Lower lobe of right lung (tissue), 2 donors: ENCODE measurements at places on chromosomes 11 and 22. TPM values are rescaled to one million over a fixed set of nuclear protein-coding genes. Genes with fewer than 3 reads are reported as not detected.

VWA5A gene
- 37.9 TPM for total RNA-seq

PES1 gene
- total RNA-seq: 47.0 TPM

NRXN2 gene
- 1.7 TPM for total RNA-seq

ENTHD1 gene
- total RNA-seq: not detected

PDE2A gene
- total RNA-seq: 19.5 TPM
